Activated T-cell treated with anti-CD3 and anti-CD28 coated beads, Interleukin-2, amount 50 U/mL, for 72 hours (primary cell): ENCODE measurements at places on chromosomes 2 and 18. TPM values are rescaled to one million over a fixed set of nuclear protein-coding genes. Genes with fewer than 3 reads are reported as not detected.

LYPD6B gene
- total RNA-seq = not detected

DNA sequence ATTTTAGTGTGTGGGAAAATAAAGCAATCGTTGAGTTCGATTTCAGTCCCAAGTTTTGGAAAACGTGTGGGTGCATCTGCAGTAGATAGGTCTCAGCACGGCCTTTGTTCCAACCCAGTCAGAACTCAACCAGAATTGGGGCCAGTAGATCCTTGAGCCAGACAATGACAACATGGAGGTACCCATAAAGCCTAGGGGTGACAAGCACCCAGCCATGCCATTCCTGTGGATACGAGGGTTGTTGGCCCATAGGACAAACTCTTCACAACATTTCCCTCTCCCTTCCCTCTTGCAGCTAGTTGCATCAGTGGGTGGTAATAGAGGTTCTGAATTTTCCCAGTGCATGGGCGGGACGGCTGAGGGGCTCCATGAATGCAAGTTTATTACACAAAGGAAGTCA, 60.1 kb downstream of the ST3GAL5 start:
- no peak for DNase-seq

SLC8A1 gene
- total RNA-seq = 1.9 TPM

SLC16A14 gene
- total RNA-seq = 0.37 TPM

- no peak for DNase-seq
These were observed 95.0 kb upstream of the HDAC4 start for GRCh38 chr2:239495791-239496233.

DNA sequence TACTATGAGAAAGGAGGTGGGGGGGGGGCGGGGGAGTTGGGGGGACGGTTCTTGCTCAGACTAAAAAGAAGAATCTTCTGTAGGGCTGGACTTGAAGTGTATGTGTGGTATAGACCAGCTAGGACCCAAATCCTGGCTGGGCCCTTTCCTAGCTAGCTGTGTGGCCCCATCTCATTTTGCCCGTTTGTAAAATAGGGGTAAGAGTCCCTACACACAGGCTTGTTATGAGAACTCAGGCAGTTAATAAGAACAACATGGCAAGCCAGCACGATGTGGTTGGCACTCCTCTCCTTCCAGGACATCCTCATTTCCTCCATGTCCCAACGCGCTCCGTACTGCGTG, 1.1 kb downstream of the EVA1A start:
- DNase-seq = no peak

FRZB gene
- not detected for total RNA-seq

DNA sequence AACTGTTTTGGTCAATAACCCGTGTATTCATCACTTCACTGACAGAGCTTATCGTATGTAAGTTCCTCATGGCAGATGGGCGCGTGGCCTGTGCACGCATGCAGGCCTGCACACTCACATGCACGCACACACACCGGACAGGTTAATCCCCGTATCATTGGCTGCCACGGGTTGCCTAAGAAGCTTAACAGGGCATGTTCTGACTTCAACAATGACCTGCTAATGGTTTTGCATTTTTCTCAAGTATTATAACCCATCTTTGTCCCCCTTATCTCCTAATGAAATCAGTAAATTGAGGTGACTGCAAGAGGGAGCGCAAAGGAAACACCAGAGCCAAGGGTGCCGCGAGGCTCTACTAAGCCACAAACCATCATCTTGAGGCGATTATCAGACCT, 399.0 kb upstream of the ID2 start:
- no peak for DNase-seq

NLRC4 gene
- total RNA-seq = 0.58 TPM

GRCh38 chr2:169005080-169005598, 26.0 kb downstream of the ABCB11 start:
- no peak for DNase-seq

- DNase-seq = peak; percentile 55
These were observed 12.8 kb downstream of the B3GNT2 start for GRCh38 chr2:62208758-62209114.

- DNase-seq = no peak
These were observed 28.3 kb upstream of the GYPC start for GRCh38 chr2:126627643-126628042.

- no peak for DNase-seq
These were observed 56.9 kb downstream of the LPIN2 start for GRCh38 chr18:2956056-2956455.

DNA sequence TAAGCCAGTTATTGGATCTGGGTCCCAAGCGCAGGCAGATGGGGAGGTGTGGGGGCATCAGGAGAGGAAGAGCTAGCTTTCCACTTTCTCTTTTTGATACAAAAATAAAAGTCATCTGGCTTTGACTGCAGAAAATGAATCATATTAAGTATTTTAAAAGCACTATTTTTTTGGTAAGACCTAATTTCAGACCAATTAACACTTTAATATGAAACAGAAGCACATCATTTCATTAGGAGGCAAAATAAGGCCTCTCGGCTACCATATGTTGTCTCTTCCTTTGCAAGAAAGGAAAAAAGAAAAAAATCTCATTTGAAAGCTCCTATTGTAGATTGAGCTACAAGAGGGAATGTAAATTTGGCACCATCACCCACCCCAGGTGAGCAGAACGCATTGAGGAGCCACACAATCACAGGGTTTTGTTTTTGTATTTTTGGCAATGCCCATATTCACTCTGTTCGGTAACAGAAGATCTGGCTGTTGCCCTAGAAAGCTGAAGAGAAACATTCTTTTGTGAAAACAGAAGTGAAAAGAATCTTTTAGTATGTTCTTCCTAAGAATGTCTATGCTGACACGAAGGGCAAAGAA, 390.7 kb upstream of the ETAA1 start:
- no peak for DNase-seq

- DNase-seq = peak; percentile 67
These were observed 125.9 kb downstream of the ACOXL start for GRCh38 chr2:110858135-110858725.

GRCh38 chr18:54647176-54647575, 56.1 kb downstream of the DYNAP start:
- no peak for DNase-seq

- no peak for DNase-seq
These were observed 99.7 kb downstream of the INHBB start for GRCh38 chr2:120445449-120446143.

GRCh38 chr2:130328710-130329109, 14.0 kb upstream of the IMP4 start:
- DNase-seq = no peak

DNA sequence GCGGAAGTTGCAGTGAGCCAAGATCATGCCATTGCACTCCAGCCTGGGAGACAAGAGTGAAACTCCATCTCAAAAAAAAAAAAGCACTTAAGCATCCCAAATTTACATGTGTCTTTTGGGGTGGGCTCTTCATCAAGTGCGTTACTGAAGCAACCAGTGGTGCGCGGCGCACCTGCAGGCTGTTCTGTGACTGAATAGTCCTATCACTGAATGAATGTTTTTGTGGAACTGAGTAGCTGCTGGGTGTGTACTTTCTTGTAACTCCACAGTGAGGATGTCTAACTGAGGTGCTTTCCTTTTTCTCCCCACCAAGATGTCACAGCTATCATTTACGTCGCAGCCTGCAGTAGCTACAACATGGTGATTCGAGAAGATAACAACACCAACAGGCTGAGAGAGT, 17.0 kb downstream of the CHMP1B start:
- DNase-seq = no peak

- no peak for DNase-seq
These were observed 31.7 kb downstream of the LRP2 start for GRCh38 chr2:169330555-169331198.

GRCh38 chr18:78908462-78909260, 71.0 kb upstream of the SALL3 start:
- DNase-seq = no peak

GRCh38 chr2:30179536-30179935, 32.7 kb downstream of the YPEL5 start:
- no peak for DNase-seq

GRCh38 chr2:79065201-79065600, 22.6 kb downstream of the REG1B start:
- no peak for DNase-seq

- no peak for DNase-seq
These were observed 168.3 kb upstream of the POU3F3 start for GRCh38 chr2:104685591-104685990.

CYRIA gene
- 1.1 TPM for total RNA-seq

DNA sequence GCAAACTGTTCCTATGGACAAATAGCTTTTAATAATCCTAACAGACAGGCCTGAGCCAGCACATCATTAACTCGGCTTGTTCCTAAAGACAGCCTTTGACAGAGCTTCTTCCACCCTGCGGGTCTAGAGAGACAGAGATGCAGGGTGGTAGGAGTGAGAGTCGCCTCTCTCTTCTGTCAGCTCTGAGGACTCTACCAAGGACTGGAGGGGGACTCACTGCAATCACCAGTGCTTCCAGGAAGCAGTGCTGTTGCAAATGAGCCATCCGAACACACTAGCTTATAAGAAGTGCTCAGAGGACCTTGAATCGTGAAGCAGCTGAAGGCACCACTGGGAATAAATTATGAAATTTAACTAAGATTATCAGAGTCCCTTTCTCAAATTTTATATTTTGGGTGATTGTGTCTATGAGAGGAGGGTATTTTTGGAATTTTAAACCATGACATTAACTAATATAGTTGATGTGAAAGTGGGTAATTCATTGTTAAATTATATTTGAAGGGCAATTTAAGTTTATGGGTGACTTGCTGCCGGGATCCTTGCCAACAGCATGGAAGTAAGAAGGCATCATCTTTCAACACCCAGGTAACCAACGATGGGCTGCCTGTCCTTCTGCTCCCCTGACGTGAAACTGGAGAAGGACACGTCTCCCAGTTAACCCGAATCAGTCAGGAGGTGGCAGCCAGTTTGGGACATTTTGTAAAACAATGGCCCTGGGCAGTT, 43.6 kb upstream of the PXDN start:
- DNase-seq = no peak

DSG4 gene
- total RNA-seq = not detected

- no peak for DNase-seq
These were observed 552.3 kb downstream of the TDRD15 start for GRCh38 chr2:21676041-21676440.

E2F6 gene
- 6.8 TPM for total RNA-seq

- DNase-seq = no peak
These were observed 3.2 kb downstream of the CNNM3 start for GRCh38 chr2:96819128-96819875.

GRCh38 chr2:146544701-146545100, 1300.1 kb upstream of the ACVR2A start:
- no peak for DNase-seq
